ENCODE measurements at places on chromosomes 11 and 22. TPM values are rescaled to one million over a fixed set of nuclear protein-coding genes. Genes with fewer than 3 reads are reported as not detected.

DNA sequence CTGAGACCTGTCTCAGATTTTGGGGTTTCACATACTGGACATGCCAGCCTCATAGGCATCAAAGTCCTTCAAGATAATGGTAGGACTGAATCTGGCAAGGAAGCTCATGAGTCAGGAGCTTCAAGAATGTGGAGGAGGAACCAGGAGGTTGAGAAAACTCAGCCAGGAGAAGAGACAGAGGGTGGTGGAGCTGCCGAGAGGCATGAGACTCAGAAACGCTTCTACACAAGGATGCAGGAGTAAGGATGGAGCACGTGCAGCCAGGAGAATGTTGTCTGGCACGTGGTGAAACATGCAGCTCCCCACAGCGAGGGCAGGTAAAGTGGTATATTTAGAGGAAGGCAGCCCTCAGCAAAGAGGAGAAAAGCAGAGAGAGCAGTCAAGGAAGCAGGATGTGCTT lies 148.7 kb upstream of the ISX start:
- no peak for DNase-seq

DNA sequence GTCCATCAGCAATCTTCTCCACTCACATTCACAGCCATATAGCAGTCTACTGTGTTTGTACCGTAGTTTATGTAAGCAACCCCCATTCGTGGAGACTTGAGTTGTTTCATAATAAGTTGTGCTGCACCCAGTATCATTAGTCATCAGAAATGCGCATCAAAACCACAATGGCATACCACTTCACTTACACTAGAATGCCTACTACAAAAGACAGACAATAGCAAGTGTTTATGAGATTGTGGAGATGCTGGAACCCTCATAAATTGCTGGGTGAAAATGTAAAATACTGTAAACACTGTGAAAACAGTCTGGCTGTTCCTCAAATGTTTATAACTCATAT lies 133.3 kb downstream of the ATXN10 start:
- DNase-seq, result no peak

- DNase-seq, result no peak
Measured at GRCh38 chr11:57547854-57548377, 10.5 kb downstream of the SMTNL1 start.

GRCh38 chr11:64466115-64466718 lies 107.3 kb downstream of the RPS6KA4 start:
- DNase-seq, result no peak

Gene OR10D3
- under 0.01 TPM for total RNA-seq

DNA sequence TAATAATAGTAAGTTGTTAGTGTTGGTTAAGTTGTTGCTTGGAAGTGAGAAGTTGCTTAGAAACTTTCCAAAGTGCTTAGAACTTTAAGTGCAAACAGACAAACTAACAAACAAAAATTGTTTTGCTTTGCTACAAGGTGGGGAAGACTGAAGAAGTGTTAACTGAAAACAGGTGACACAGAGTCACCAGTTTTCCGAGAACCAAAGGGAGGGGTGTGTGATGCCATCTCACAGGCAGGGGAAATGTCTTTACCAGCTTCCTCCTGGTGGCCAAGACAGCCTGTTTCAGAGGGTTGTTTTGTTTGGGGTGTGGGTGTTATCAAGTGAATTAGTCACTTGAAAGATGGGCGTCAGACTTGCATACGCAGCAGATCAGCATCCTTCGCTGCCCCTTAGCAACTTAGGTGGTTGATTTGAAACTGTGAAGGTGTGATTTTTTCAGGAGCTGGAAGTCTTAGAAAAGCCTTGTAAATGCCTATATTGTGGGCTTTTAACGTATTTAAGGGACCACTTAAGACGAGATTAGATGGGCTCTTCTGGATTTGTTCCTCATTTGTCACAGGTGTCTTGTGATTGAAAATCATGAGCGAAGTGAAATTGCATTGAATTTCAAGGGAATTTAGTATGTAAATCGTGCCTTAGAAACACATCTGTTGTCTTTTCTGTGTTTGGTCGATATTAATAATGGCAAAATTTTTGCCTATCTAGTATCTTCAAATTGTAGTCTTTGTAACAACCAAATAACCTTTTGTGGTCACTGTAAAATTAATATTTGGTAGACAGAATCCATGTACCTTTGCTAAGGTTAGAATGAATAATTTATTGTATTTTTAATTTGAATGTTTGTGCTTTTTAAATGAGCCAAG lies 2.7 kb downstream of the NEAT1 start:
- DNase-seq, result peak; percentile 76

DNA sequence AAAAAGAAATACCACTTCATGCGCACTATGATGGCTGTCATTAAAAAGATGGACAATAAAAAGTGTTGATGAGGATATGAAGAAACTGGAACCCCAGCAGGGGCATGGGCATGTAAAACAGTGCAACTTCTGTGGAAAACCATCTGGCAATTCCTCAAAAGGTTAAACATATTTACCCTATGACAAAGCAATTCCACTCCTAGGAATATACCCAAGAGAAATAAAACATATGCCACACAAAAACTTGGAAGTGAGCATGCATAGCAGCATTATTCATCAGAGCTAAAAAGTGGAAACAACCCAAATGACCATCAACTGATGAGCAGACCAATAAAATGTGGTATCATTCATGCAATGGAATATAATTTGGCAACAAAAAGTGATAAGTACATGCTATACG lies 50.1 kb downstream of the LRRC32 start:
- no peak for DNase-seq

DNA sequence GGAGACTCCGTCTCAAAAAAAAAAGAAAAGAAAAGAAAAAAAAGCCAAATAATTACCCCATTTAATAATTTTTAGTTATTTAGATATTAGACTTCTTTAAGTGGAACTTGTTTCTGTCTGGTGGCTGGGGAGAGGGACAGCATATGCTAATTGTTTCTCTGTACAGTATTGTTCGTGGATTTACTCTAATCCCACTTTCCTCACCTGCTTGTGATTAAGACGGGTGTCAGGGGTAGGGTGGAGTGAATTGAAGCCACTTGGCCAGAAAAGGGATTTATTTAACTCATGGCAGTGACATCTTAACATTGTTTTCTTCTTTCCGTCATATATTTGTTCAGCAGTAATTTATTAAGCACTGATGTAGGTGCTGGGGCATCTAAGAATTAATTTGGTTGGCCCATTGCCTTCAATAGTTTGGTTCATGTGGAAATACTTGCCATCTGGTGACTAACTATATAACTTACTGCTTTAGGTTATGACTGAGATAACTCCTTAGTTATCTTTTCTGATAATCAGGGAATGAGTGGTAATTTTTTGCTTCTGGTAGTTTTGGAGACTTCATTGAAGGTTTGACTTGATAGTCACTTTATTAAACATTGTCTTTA lies 4.6 kb downstream of the TNRC6B start:
- DNase-seq, result no peak

Gene UPK2
- total RNA-seq, result 0.09 TPM

Gene CNIH2
- 1.0 TPM for total RNA-seq

Data from muscle of leg (tissue), 16 donors.